EL (cell line): ENCODE measurements at places on chromosomes 6 and 20.

- peak; percentile 73 for DNase-seq
These were observed 40.8 kb upstream of the FOXP4 start for GRCh38 chr6:41505122-41506049.

- DNase-seq, result peak; percentile 75
These were observed 10.3 kb upstream of the IER3 start for GRCh38 chr6:30754631-30755030.

DNA sequence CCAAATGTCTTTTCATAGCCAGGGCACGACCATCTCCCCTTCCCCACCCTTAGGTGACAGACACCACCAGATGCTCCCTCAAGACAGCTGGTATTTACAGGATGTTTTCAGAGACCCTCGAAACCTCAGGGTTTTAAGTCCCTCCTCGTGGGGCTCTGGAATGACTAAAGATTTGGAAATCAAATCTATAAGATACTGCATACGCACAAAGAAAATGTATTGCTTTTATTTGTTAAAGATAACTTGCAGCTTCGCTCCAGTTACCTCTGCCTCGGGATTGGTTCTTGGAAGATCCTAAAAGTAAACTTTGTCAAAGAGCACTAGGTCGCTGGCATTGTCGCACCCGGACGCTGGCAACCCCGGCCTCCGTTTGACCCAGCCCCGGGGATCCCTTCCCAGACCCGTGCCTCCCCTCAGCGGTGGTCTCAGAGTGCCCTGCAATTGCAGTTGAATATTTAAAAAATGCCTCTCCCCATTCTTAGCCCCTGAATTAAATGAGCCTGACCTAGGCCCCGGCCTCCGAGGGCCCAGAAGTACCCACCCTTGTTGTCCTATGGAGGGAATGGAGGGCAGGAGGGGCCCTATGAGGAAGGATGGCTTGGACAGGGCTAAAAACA is 7.1 kb downstream of the PAX1 start:
- no peak for DNase-seq

GRCh38 chr6:133937909-133938308 is 15.1 kb upstream of the TBPL1 start:
- no peak for DNase-seq

- no peak for DNase-seq
These were observed 53.9 kb downstream of the GTF2H5 start for GRCh38 chr6:158222066-158222465.

GRCh38 chr20:63454731-63455567 is 17.5 kb downstream of the KCNQ2 start:
- no peak for DNase-seq

GRCh38 chr6:130744576-130745366 is 82.4 kb upstream of the SMLR1 start:
- no peak for DNase-seq

GRCh38 chr6:165988757-165989456 is 178.7 kb downstream of the TBXT start:
- DNase-seq, result no peak

GRCh38 chr20:11936157-11936556 is 18.5 kb downstream of the BTBD3 start:
- DNase-seq, result no peak

DNA sequence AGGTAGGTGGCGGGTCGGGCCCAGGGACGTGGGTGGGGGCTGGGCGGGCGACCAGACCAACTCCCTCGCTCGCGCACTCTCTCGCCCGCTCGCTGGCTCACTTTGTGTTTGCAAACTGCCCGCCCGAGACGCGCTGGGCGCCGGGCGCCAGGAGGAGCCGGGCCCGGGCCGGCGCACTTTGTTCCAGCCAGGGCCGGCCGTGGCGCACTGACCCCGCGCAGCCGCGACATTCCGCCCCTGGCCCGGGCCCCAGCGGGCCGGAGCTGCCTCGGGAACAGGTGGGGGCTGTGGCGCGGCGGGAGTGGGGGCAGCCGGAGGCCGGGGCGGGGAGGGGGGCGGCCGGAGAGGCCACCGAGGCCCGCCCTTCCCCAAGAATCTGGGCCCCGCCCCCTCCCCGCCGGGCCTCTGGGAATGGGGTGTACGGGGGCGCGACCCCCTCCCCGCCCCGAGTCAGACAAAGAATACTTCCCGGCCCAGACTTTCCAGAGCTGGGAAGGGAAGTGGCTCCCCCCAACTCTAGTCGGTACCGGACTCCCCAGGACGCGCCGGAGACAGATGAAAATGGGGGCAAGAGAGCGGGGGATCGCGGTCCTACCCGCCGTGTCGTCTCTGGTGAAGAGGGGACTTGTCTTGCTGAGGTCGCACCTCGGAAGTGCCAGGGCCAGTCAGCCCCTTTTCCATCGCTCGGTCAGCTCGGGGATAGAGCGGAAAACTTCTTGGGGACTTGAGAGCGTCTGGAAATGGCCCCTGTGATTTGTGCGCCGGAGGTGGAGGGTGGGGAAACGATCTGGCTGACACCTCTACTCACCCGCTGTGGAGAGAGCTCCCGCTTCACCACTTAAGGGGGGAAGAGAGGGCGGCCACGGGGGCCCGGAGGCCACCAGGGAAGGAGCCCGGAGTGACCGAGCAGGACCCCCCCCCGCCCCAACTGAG is 951 bp downstream of the FOXP4 start:
- peak; percentile 50 for DNase-seq

- no peak for DNase-seq
These were observed 52.9 kb upstream of the APCDD1L start for GRCh38 chr20:58568126-58568482.

DNA sequence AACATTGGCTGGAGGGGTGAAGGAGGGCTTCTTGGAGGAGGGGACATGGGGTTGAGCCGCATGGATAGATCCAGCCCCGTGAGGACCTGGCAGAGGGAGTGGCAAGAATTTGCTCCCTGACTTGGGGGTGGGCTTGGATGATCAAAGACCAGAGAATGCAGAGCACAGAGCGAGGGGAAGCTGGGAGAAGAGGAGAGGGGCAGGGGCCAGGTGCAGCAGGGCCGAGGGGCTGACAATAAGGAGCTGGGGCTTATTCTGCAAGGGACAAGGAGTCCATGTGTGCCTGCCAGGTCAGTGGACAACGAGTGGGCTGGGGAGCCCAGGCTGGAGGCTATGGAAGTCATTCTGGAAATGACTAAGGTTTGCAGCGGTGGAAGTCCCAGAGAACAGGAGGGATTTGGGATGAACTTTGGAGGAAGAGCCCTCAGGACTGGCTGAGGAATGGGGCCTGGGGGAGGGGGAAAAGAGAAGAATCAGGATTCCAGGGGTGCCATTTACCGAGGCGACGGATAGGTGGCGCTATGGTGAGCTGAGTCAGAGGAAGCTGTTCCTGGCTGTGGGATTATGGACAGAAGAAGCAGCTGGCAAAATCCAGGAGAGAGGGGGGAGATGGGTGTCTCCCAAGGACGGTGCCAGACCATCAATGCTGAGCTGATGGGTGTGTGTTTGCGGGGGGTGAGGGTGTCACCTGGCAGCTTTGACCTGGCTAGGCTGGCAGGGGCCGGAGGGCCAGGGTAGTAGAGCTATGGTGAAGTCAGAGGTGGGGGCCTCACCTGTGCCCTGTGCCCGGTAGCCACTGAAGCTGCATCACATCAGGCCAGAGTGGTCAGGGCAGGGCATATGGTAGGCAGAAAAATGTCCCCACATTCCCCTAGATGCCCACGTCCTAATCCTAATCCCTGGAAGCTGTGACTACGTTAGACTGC is 7.8 kb downstream of the KCNG1 start:
- DNase-seq, result peak; percentile 69

DNA sequence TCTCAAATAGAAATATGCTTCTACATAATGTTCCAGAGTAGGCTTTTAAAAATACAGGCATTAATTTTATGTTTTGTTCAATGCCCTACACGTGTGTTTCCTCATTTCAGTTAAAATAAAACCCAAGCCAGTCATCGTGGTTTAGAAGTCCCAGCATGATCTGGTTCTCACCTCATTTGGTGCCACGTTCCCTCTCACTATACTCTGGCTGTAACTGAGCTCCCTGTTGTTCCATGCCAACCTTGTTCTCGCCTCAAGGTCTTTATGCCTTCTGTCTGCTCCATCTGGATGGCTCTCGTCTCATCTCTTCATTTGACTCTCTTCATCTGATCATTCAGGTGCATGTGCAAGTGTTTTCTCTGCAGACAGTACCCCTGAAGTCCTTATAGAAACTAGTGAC is 32.6 kb downstream of the HDGFL1 start:
- DNase-seq, result no peak

DNA sequence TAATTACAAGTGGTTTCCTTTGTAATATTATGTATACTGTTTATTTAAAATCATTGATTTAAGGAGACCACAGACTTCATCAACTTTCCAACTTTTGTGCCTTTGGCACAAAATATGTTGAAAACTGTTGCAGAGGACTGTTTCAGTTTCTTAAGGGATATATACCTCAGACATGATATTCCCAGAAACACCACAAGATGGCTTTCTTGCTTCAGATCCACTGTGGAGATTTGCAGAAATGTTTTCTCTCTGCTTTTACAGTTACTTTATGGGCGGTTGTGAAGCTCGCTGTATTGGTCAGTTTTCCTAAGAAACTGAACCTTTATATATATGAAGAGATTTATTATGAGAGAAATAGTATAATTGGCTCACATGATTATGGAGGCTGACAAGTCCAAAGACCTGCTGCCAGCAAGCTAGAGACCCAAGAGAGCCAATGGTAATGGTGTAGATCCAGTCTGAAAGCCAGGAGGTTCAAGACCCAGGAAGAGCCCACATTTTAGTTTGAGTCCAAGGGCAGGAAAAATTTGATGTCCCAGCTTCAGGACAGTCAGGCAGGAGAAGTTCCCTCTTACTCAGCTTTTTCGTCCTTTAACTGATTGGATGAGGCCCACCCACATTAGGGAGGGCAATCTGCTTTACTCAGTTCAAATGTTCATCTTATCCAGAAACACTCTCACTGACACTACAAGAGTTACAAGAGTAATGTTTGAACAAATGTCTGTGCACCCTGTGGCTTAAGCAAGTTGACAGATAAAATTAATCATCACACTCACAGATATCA is 12.8 kb downstream of the ME1 start:
- peak; percentile 52 for DNase-seq

DNA sequence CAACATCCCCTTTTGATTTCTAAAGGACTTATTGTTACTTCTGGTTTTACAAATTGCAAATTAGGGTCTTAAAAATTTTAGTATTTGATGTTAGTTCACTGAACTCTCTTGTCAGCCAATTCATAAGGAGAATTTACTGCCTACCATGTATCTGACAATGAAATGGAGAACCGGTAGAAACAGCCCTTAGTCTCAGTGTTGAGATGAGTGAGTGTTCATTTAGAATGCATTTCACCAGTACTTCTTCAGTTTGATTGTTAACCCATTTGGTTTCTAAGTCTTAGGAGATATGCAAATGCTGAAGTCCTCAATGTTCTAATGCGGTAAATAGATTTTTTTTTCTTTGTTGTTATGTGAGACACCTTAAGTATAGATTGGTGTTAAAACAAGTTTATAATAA is 616.3 kb upstream of the FLRT3 start:
- no peak for DNase-seq

DNA sequence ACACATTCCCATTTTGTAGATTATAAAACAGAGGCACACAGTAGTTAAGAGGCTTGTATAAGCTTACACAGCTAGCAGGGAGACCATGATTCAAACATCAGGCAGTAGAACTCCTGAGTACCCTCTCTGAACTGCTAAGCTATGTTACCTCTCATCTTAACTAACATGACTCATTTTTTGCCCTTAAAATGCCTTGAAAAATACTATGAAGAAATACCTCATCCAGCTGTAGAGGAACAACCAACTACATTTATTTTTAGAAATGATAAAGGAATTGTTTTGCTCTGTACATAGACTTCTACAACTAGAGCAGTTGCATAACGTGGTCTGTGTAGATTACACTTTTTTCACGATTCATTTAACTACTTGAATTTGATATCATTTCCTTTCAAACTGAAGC is 102.1 kb downstream of the FLRT3 start:
- peak; percentile 46 for DNase-seq

DNA sequence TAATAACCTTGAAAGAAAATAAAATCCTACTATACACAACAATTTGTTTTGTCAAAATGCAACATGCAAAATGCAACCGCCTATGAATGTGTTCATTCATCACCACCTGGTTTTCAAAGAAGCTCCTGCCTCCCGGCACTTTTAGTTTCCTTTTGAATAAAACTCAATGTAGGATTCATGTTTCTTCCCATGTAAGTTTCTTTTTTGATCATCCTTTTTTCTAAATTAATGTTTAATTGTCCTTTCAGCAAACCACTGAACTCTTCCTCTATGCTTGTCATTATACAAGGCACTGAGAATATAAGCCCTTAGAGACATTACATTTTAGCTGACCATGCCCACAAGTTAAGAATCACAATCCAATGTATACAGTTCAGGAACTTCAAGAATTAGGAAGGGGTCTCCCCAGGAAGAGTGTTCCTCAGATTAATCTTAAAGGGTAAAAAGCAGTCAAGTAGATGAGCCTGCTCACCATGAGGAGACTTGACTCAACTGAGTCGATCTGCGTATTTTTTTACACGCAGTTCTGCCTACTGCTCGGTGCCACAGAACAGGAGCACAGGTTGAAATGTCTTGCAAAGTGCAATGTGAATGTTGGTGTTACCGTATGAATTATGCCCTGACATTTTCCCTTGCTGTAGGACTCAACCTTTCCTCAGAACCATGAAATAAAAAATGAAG is 7.2 kb upstream of the THEMIS start:
- no peak for DNase-seq

GRCh38 chr6:38639498-38640215 is at the start of gene BTBD9:
TSS of gene BTBD9 (minus strand) at chr6:38639929.
- peak; percentile 81 for DNase-seq

GRCh38 chr6:39786649-39787048 is 5.5 kb upstream of the DAAM2 start:
- DNase-seq, result no peak

DNA sequence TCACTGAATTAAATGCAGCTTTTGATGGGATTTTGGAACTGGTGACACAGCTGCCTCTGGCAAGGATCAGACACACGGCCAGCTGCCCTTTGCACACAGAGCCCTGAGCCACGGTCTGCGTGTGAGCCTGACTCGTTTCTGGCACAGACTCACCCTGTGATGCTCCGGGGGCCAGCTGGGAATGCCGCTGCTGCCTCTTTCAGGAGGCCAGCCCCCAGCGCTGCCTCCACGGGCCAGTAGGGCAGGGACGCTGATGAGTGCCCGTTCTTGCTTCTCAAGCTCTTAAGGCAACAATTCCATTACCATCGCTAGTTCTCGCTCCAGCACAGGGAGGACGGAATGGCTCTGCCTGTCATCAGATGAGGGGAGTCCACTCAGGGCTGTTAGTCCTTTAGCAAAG is 61.6 kb downstream of the IRF4 start:
- no peak for DNase-seq

- DNase-seq, result peak; percentile 96
These were observed 37.3 kb downstream of the TFEB start for GRCh38 chr6:41697861-41698781.

DNA sequence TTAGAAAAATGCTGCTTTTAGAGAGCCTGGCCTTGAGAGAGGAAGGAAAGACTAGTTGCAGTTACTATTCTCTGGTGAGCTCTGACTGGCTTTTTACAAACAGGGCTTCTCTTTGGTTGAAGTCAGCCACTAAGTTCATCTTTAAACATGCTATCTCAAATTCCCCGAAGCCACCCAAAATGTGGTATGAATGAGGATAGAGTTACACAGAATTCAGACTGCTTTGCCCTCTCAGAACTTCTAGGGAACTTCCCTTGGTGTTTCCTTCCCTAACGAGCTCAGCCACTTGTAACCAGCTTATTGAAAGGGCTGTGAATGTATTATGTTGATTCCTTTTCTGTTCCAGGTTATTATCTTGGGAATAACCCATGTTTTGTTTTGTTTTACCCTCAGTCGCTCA is 73.5 kb downstream of the EFHC1 start:
- DNase-seq, result no peak

GRCh38 chr6:3743541-3743940 is 8.0 kb downstream of the PXDC1 start:
- DNase-seq, result no peak

GRCh38 chr6:165229216-165229615 is 80.2 kb downstream of the C6orf118 start:
- no peak for DNase-seq
